NCI-H1436 (cell line): ENCODE measurements at places on chromosomes 2 and 18.

DNA sequence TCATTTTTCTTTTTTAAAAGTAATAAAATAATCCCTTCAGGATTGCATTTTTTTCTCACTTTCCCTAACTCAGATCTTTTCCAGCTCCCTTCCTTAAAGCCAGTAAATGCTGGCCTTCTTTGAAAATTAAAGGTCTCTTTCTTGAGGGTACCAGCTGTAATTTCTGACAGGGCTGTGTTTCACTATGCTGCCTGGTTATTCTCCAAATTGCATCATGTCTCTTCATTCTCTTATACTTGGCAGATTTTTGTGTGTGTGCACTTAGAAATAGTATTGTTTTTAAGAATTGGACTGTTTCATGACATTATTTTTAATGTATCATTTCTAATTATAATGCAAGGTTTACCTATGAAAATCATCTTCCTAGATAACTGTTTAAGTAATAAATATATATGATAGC, 72.0 kb upstream of the EPB41L5 start:
- no peak for DNase-seq

- DNase-seq = no peak
These were observed 174.6 kb downstream of the ZNF385B start for GRCh38 chr2:179686718-179687342.

DNA sequence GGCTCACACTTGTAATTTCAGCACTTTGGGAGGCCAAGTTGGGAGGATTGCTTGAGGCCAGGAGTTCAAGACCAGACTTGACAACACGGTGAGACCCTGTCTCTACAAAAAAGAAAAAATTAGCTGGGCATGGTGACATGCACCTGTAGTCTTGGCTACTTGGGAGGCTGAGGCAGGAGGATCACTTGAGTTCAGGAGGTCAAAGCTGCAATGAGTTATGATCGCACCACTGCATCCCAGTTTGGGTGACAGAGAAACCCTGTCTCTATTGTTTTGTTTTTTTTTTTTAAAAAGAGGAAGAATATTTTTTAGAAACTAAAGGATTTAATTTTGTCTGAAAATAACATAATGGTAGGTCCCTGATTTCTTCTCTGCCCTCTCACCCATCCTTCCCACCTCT, 79.4 kb upstream of the TMEM200C start:
- DNase-seq = no peak

DNA sequence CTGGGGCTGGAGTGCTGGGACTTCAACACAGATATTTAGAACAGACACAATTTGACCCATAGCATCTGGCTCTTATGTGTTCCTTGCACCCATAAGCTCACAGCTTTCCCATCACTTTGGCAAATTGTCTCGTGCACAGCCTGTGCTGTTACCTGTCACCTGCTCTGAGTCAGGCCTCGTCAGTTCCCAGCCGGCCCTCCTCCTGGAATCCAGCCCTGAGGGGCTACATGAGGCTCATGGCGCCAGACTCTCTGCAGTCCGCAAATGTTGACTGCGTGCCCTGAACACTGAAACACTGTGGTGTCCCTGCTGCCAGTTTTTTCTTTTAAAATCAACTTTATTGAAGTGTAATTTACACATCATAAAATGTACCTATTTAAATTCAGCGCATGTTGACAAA, 65.4 kb upstream of the BZW1 start:
- no peak for DNase-seq

- no peak for DNase-seq
These were observed 191.8 kb upstream of the LRRTM1 start for GRCh38 chr2:80496346-80496745.

DNA sequence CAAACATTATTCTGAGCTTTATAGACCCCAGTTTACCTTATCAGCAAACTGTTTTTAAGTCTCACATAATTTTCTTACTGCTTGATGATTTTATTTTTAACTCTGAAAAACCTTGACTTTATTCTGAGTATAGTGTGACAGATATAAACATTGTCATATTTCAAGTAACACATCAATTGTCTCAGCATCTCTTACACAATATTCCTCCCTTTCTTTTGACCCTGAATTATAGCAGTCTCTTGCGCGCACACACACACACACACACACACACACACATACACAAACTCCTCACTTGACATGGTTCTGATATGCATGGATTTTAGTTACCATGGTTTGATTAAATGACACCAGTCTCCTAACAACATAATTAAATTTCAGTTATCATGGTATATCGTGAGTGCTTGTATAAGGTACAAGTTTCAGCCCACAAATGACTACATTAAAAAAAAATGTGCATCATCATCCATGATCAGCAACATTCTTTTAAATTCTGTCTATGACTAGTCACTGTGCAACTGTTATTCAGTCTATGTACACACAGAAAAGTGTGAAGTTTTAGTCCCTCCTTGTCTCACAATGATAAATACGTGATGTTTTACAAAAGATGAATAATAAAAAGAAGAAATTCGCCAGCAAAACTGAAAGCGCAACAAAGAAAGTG, 39.5 kb upstream of the TACR1 start:
- DNase-seq = no peak

DNA sequence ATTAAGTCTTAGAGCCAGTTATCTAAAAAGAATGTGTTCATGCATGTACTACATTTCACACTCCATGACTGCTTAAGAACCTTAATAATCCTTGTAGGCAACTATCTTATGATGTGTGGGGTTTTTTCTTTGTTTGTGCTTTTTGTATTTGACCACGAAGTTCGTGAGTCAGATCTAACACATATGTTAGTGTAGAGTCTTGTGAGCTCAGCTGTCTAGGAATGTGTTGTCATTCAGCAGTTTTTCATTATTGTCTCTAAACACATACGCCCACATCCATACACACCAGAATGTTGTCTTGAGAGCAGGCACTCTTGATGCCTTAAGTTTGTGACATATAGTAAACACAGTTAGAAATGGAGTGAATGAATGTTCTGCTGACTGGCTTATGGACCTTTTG, 38.4 kb downstream of the CAB39 start:
- no peak for DNase-seq

DNA sequence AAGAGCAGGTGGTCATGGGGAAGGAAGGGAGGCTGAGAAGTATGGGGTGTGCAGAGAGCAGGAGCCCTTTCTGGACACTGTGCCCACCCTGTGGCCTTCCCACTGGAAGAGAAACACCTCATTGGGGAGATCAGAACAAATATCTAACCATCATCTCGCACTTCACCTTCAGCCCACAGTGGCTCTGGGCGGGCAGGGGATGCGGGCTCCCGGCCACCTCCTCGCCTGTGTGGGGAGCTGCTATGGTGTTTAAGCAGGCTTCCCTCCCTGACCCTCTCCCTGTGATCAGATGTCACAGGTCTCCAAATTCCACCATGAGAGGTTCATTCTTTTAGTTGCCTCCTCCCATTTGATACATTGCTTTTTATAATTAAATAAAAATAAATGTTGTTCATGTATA, 5.0 kb downstream of the FBLN7 start:
- DNase-seq = no peak

DNA sequence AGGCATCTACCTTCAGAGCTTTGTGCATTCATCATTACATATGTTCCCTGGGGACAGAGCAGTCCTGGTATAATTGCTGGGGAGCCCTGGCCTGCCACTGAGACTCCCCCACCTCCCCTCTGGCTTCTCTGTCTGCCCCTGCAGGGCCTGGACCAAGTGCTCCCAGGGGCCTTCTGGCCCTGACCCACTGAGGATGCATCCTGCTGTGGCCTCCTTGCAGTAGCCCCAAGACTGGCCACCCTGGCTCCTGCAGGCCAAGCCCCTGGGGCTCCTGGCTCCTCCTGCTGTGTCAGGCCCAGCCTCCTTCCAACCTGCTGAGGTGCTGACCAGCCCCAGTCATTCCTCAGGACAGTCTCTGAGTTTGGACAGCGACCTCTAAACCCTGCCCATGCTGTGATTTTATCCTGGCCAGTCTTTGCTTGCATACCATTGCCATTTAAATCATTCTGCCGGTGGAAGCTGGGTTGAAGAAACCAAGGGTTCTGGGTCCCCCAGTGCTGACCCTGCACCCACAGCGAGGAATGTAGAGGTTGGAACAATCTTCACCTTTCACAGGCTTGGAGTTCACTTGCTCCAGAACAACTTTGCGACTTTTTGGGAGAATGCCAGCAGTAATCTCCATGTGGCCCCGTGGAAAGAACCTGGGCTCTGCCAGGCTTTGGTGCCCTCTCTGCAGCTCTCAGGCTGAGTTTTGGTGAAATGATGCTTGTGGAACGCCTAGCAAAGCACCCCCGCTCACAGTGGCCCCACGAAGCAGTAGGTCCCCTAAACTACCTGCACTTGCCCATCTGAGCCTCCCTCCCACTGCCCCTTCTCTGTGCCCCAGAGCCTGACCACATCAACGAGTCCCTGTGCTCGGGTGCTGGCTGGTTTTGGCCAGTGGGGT, 167.3 kb upstream of the GLI2 start:
- no peak for DNase-seq

- no peak for DNase-seq
These were observed 12.2 kb downstream of the METAP1D start for GRCh38 chr2:172011812-172012575.

- no peak for DNase-seq
These were observed 130.7 kb downstream of the ANKRD44 start for GRCh38 chr2:197179744-197180498.

DNA sequence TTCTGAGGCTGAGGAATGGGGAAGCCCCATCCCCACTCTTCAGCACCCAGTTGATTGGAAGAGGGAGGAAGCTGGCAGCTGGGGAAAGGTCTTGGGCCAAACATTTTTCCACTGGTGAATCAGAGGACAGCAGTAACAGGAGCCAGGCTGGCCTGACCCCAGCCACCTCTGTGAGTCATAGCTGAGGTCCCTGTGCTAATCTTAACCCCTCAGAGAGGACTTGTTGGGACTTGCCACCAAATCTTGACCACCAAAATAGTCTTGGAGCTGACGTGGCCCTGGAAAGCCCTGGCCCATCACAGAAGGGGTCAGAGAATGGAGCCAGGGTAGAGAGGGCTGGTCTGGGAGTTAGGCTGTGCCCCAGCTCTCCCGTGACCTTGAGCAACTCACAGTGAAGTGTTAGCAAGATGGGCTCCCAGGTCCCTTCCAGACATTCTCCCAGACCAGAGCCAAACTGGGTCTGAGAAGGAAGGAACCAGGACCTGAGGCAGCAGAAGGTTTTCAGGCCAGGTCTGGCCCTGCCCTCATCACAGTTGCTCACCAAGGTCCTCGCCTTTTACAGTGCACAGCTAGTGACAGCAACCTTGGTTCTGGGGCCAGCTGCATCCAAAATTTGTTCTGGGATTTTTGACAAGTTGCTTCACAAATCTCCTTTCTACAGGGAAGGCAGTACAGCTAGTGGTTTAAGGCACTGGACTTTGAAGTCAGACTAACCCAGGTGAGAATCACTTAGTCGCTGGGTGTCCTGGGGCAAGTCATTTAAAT, 266.6 kb downstream of the CYP26B1 start:
- DNase-seq = no peak

GRCh38 chr2:197309691-197310231, 819 bp downstream of the ANKRD44 start:
- DNase-seq = no peak

- DNase-seq = no peak
These were observed 93.1 kb downstream of the MBP start for GRCh38 chr18:77039196-77040130.

GRCh38 chr18:36492604-36493329, 195.3 kb downstream of the FHOD3 start:
- no peak for DNase-seq

GRCh38 chr18:29418136-29418535, 1241.2 kb upstream of the CDH2 start:
- no peak for DNase-seq

DNA sequence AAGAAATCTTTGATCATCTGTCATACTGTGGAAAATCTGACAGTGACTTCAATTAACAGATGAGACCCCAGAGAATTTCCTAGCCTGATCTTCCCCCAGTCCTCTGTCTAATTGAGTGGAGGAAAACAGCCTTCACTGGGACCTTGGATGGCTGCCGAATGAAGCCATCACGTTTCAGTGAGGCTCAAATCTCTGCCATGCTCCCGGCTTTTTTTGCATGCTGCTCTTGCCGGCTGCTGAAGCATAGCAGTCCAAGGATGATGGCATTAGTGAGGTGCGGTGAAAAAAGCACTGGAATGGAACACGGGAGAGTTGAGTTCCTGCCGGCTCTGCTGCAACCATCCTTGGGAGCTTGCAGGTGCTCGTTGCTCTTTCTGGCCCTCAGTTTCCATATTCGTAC, 430.5 kb downstream of the SLC4A3 start:
- no peak for DNase-seq

- no peak for DNase-seq
These were observed 221.4 kb upstream of the FBXO11 start for GRCh38 chr2:48127612-48128191.

DNA sequence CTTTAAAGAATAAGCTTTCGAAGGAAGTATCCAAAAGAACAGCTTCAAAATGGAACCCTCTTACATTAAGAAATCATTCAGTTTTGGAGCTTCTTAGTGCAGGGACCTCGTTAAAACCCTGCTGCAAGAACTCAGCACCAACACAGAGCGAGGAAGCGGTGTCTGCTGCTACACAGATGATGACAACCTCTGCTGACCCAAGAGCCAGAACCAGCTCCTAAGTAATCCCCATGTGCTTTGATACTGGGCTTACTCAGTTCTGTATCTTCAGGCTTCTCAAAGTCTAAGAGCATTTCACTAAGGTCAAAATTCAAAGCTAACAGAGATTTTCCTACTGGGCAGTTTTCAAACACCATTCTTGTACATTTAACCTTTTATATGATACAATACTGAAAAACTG, 194.6 kb downstream of the STK39 start:
- DNase-seq = no peak

- no peak for DNase-seq
These were observed 89.5 kb downstream of the BIRC6 start for GRCh38 chr2:32446369-32446768.

- no peak for DNase-seq
These were observed 138.5 kb upstream of the CDH20 start for GRCh38 chr18:61194726-61195125.

DNA sequence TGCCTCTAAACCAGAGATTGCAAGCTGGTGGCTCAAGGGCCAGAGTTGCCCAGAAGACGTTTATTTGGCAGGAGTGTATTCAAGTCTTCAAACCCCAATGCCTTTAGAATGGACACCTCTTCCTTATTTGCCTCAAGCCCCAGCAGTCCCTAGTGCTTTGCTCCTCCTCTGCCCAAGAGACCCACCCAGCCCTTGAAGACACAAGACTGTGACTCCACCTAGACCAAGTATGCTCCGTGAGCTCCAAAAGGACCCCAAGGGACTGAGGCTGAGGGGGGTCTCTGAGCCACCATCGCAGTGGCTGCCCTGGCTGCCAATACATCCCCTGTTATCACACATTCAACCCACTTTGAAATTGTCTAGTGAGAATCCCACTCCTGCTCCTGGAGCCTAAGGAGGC, 99.3 kb downstream of the COL6A3 start:
- no peak for DNase-seq

GRCh38 chr2:38264396-38265221, 112.5 kb downstream of the ATL2 start:
- no peak for DNase-seq

GRCh38 chr2:191018048-191018447, 4.1 kb upstream of the STAT1 start:
- no peak for DNase-seq
